ENCODE measurements at places on chromosomes 12 and 14.

GRCh38 chr14:38567703-38568102, 311.8 kb upstream of the CLEC14A start:
- DNase-seq, result no peak

- DNase-seq, result no peak
Measured at GRCh38 chr12:106091446-106091820, 47.3 kb downstream of the NUAK1 start.

DNA sequence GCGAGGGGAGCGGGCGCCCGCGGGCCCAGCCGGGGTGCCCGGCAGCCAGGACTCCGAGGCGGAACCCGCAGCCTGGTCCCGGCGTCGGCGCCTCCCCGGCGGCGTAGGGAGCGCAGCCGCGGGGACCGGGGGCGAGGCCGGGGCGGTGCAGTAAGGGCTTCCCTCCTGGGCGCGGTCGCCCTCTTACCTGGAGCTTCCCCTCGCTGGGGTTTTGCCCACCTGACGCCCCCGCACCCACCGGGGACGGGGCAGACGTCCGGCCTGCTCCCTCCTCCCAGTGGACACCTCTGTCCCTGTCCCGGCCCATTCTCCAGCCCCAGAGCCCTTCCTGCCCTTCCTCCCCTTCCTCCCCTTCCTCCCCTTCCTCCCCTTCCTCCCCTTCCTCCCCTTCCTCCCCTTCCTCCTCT, 413 bp upstream of the TUBA1C start:
- no peak for DNase-seq

DNA sequence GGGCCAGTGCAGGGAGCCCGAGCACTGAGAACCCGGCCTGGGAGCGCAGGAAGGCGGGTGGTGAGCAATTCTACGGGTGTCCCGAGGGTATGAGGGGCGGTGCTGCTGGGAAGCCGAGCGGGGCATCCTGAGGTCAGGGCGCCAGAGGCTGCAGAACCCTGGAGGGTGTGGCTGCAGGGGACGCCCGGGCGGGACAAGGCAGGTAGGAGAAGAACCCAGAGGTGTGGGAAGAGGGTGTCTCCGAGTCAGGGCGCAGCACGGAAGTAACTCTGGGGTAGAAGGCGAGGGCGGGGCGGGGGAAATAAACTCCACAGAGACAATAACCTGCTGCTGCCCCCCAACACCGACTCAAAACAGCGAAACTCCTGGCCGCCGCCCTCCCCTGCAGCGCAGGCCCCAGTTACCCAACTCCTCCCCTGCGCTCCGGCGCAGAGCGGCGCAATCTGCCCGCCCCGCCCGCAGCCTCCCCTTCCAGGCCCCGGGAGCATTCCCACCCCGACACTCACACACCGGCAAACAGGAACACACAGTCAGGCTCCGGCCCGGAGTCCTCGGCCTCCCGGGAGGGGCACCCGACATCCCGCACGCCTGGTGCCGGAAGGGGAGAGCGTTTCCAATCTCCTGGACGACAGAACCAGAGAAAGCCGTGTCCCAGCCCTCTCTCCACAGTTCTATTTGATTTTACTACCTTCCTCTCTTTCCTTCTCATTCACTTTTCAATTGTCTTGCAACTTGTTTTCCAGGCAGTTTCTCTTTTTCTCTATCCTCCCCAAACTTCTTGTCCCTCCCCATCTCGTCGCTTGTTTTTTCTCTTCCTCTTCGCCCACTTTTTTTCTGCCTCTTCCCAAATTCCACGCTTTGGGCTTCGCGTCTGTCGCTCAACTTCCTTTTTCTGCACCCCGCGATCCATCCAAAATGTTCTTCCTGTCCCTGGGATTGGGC, 2.4 kb downstream of the HRK start:
- DNase-seq, result no peak

DNA sequence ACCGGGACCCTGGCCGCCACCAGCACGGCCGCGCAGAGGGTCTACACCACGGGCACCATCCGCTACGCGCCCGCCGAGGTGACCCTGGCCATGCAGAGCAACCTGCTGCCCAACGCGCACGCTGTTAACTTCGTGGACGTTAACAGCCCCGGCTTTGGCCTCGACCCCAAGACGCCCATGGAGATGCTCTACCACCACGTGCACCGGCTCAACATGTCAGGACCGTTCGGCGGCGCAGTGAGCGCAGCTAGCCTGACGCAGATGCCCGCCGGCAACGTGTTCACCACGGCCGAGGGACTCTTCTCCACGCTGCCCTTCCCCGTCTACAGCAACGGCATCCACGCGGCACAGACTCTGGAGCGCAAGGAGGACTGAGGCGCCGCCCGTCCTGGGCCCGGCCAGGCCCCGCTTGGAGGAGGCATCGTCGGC, 150.1 kb downstream of the EGLN3 start:
- DNase-seq, result no peak

GRCh38 chr12:116920939-116921338, 10.2 kb downstream of the FBXW8 start:
- DNase-seq, result no peak

DNA sequence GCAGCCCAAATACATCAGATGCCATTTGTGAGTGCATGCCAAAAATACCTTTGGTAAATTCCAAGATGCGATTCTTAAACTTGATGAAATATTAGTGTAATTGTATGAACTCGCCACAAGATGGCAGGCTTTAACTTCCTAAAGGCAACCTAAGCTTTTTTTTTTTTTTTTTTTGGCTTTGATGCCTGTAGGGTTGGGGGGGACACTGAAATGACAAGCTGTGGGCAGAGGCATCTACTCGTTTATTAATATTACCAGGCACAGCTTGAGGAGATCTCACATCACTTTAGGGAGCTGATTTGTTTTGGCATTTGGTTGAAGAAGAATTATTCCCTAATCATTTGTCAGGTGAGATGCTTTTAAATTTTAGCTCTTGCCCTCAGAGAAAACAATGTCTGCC, 126.7 kb upstream of the CCDC196 start:
- DNase-seq, result peak; percentile 27

- no peak for DNase-seq
Measured at GRCh38 chr14:97164021-97164420, 366.8 kb downstream of the VRK1 start.

- DNase-seq, result no peak
Measured at GRCh38 chr12:89206390-89206789, 145.9 kb downstream of the DUSP6 start.

DNA sequence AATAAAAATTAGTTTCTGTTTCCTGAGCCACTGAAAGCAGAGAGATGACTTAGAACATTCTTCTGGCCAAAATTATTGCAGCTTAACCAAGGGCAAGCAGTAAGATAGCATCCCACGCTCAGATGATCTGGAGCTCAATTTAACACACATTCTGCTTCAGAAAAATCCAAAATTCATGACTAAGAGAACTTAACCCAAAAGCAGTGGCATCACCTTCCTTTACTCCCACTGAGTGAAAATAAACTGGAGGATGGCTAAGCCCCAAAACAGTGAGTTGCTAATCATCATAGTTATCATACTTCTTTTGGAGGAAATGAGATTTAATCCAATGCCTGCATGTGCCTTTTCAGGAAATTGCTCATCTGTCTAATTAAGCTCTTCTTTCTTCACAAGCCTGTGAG, 195.4 kb downstream of the DUSP6 start:
- no peak for DNase-seq

DNA sequence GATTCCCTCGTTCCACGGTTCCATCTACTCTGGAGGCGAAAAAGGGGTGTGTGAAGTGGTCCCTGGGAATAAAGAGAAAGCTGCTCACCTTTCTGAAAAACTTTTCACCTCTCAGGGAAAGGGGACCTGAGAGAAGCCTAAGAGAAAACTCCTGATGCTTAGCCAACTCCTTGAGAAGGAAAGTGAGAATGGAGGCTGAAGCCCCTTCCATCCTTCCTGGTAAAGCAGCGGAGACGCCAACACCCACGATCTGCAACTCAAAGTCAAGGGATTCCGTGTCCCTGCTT, 110.0 kb downstream of the ARF6 start:
- no peak for DNase-seq

GRCh38 chr14:100616854-100617409, 29.7 kb upstream of the BEGAIN start:
- no peak for DNase-seq

DNA sequence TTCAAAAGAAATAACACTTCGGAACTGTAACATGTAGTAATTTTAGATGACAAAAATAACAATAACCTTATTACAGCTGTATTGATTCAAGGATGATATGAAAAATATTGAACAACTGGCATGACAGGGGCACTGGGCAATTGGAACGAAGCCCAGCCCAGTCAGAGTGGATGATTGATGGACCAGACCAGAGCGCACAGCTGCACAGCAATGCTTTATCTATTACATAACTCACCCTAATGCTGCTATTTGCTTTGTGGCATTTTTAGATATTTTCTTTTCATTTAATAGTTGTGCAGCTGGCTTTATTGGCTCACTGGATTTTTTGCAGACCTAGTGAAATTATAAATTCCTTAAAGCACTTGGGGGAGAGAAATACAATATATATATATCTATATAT, 26.9 kb upstream of the FERMT2 start:
- no peak for DNase-seq

DNA sequence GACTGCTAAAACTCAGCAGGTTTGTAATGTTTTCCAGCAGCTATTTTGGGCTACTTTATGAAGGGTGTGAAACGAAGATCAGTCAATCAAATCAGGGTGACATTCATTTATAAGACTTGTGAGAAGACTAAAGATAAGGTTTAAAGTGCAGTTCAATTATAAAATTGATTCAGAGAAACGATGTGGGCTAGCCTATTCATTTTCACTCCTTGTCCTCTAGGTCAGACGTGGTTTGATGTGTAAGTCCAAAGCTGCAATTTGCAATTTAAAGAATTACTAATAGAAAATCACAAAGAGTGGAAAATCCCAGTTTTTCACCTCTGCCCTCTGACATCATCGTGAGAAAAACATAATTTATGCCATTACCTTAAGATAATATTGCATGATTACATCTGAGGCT, 243.5 kb upstream of the NOVA1 start:
- no peak for DNase-seq

- no peak for DNase-seq
Measured at GRCh38 chr12:10167599-10167998, 4.3 kb downstream of the OLR1 start.

GRCh38 chr14:21087294-21088091, 11.0 kb downstream of the ZNF219 start:
- no peak for DNase-seq

DNA sequence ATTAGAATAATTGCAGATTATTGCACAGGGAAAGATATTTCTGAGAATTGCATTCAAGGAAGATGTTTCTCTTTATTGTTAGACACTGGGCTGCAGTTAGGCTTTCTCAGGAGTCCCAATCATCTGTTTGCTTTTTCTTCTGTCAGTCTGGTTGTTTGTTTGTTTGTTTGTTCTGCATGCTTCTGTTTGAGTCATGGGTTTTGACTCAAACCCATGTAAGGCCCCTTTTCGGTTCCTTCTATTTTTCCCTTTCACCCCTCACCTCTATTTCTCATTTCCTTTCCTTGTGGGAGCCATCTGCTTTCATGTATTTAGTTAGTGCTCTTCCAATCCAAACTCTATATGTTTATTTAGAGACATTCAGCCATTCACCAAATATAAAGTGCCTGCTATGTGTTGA, 25.1 kb upstream of the CISTR start:
- no peak for DNase-seq

DNA sequence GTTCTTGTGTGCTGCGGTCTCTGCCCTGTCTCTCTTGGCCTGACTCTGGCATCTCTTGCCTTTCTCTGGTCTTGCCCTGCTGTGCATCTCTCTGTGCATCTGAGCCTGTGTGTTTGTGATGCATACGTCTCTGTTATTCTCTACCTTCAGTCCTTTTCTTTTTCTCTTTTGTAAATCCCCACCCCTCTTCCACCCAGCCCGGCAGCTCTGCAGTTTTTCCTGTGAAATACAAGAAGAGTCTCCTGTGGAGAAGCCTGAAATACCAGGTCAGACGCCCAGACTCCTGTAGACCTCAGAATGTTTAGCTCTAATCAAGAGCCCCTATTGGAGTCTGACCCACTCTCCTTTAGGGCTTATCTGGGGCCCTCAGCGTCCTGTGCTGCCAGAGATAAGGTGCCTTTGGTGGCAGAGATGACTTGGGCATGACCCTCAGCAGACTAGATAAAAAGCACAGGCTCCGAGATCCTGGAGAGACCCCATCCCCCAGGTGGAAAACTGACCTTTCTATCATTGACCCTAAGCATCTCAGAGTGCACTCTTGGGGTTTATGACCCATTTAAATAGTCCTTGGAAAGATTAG, 167.5 kb upstream of the SRRM4 start:
- DNase-seq, result no peak

- no peak for DNase-seq
Measured at GRCh38 chr14:70442750-70443149, 9.2 kb upstream of the ADAM21 start.

- peak; percentile 24 for DNase-seq
Measured at GRCh38 chr12:105226219-105226618, 9.8 kb downstream of the APPL2 start.

GRCh38 chr12:89064780-89065179, 287.5 kb downstream of the DUSP6 start:
- DNase-seq, result peak; percentile 11

- DNase-seq, result no peak
Measured at GRCh38 chr14:53306911-53307310, 153.8 kb upstream of the DDHD1 start.

GRCh38 chr12:2543801-2544200, 251.0 kb upstream of the FKBP4 start:
- DNase-seq, result no peak

- DNase-seq, result no peak
Measured at GRCh38 chr12:131116468-131117117, 162.9 kb downstream of the ADGRD1 start.

DNA sequence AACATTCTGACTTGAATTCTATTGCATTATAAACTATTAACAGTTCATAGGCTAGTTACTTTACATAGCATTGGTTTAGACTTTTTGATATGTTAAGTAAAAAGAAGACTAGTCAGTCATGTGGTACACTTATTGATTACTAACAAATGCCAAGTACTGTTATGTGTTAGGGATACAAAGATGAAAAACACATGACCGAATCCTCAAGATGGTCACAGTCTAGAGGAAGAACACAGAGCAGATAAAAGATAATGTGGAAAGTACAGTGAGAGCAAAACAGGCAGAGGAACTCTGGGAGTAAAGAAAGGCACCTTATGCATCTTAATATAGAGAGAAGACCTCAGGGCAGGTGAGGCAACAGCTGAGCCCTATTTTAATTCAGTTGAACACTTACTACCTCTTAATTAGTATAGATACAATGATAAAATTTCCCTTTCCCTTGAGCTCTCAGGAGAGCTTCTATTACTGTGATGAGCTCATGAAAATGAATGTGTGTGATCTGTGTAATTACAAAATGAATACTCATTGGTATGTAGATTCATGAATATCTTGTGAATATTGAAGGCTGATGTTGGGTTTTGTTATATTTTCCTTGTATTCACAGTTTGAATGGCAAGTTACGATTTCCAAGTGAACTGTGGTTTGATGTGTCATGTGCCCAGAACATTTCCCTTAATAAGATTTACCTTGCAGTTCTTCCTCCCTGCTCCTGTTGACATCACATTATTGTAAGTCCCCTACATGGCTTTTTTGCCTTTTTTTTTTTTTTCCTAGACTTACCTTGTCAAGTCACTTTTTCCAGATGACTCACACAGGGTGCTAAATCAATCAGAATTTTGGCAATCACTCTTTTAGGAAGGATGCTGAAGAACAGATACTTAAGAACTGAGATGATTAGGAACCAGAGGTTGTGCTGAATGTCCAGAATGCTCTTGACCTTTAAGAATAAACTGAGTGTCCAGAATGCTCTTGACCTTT, 29.5 kb upstream of the MSRB3 start:
- no peak for DNase-seq

GRCh38 chr12:94783343-94783742, 133.0 kb upstream of the TMCC3 start:
- no peak for DNase-seq

- DNase-seq, result no peak
Measured at GRCh38 chr14:102571043-102571442, 21.4 kb upstream of the RCOR1 start.

GRCh38 chr14:63725786-63726460, 1.9 kb downstream of the SGPP1 start:
- no peak for DNase-seq
